Right cardiac atrium (tissue), 5 donors: ENCODE measurements at places on chromosomes 2 and 18. TPM values are rescaled to one million over a fixed set of nuclear protein-coding genes. Genes with fewer than 3 reads are reported as not detected.

TMEM178A gene
- 5.7 TPM for polyA plus RNA-seq

ATP6V1C2 gene
- polyA plus RNA-seq: 0.52 TPM

MFSD2B gene
- 0.18 TPM for polyA plus RNA-seq

COMMD1 gene
- 92.4 TPM for polyA plus RNA-seq

MALL gene
- polyA plus RNA-seq: 7.4 TPM

TSPYL6 gene
- polyA plus RNA-seq: not detected

BOLL gene
- 0.11 TPM for polyA plus RNA-seq

SERPINB2 gene
- not detected for polyA plus RNA-seq

TGFA gene
- polyA plus RNA-seq: 0.81 TPM

PARD6G gene
- 2.5 TPM for polyA plus RNA-seq

LINC00305 gene
- not detected for polyA plus RNA-seq

DTNA gene
- 131 TPM for polyA plus RNA-seq

NTSR2 gene
- 0.16 TPM for polyA plus RNA-seq

IL1RN gene
- polyA plus RNA-seq: 0.54 TPM

NEU4 gene
- 0.68 TPM for polyA plus RNA-seq

PRKAG3 gene
- 0.07 TPM for polyA plus RNA-seq

- DNase-seq: no peak
These were observed 136.6 kb downstream of the ZAP70 start for GRCh38 chr2:97849881-97850528.

- no peak for DNase-seq
These were observed 41.1 kb upstream of the ASXL3 start for GRCh38 chr18:33536904-33537303.

- no peak for DNase-seq
These were observed 5.7 kb downstream of the PTPRM start for GRCh38 chr18:7572822-7573221.

- no peak for DNase-seq
These were observed 153.5 kb upstream of the TPO start for GRCh38 chr2:1259746-1260145.

DNA sequence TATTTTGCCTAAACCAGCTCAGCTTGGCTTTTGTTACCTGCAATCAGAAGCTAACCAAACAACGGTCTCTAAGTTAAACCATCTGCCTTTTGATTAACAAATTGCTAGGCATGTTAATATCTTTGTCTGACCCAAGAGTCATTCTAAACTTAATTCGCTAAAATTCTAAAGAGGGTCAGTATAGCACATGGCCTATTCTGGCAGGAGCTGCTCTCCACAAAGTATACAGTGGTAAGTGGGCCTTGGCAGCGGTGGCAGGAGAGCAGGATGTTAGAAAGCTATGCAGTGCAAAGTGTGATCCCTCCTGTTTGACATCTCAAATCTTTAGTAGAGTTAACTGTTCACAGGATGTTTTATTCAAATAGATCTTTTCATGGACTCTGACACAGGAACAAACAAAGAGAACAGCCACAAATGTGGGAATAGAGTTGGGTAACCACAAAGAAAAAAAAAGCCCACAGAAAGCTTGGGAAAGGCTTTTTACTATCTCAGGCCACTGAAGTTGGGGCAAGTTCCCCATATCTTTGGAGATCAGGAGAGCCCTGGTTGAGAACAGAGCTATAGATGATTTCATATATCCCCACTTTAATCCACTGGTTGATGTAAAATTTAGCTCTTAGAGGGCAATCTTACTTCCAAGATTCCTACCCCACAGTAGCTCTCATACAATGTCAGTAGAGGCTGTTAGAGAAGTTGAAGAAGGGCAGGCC lies 10.6 kb downstream of the CFAP210 start:
- DNase-seq: no peak

DNA sequence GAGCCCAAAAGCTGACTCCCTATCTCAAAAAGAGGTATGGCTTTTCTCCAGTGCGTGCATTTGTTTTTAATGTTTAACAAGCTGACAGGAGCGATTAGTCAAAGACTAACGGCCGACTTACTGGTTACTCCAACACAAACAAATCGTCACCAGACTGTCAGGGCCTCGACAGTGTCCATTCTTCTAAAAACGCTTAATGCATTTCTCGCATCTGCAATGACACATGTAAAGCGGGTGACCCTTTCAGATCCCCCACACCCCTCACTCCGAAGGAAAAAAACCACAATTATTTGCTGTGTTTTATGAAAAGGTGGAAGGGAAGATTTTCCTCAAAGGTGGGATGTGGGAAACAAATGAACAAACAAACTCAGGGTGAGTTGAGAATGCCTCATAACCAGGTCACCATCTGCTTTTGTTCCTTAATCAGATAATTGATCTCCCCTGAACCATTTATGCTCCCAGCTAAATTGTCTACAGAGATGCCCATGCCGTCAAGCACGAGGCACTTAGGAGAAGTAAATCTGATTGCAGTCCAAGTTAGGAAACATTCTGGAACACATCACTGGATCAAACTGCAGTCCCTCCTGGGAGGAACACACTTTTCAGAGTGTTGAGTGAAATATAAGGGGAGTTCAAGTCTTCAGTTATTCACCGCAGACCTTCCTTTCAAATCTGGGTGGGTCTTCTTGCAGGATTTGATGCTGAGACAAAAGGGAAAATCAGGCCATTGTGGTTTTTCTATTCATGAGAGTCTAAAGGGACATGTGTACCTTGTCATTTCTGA lies 340.8 kb downstream of the CMPK2 start:
- no peak for DNase-seq

- DNase-seq: no peak
These were observed 428.2 kb upstream of the KCNH7 start for GRCh38 chr2:163266772-163267171.

- DNase-seq: no peak
These were observed 684.8 kb downstream of the SOCS6 start for GRCh38 chr18:70973626-70974025.

GRCh38 chr2:47303341-47304148 lies 99.4 kb upstream of the MSH2 start:
- no peak for DNase-seq

DNA sequence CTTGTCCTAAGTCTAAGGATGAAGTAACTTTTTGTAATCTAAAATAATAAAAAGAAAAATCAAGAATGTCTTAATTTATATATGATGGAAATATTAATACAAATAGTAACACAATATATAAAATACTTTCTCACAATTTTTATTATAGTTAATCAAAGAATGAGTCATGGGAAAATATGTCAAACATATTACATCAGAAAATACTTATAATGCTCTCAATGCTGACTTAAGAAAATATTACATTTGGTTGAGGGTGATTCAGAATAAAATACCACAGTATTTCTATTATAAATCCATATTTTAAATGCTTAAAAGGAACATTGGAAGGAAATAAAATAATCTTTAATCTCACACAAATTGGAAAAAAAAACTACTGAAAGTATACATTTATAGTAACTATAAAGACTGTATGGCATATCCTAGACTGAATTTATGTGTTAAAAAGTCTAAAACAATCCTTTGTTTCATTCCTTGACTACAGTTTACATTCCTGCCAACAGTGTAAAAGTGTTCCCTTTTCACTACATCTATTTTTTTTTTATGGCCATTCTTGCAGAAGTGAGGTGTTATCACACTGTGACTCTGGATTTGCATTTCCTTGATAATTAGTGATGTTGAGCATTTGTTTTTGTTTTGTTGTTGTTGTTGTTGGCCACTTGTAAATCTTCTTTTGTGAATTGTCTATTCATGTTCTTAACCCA lies 1573.5 kb upstream of the ACVR2A start:
- no peak for DNase-seq

GRCh38 chr2:197674591-197674990 lies 796 bp downstream of the RFTN2 start:
- DNase-seq: no peak

GRCh38 chr2:226652983-226653765 lies 146.4 kb downstream of the IRS1 start:
- DNase-seq: no peak

DNA sequence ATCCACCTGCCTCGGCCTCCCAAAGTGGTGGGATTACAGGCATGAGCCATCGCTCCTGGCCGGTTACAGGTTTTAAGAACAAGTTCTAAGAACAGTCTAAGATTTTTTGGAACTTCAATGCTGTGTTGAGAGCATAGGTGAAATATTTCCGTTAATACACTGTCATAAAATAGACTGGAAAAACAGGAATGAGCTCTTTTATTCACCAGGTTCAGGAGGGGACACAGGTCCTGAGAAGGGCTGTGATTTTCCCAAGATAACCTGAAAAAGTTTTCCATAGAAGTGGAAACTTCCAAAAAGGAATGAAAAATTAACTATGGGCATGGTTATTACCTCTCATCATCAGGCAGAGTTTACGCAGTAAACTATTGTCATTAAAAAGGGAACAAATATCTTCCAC lies 97.6 kb upstream of the TMEM178A start:
- no peak for DNase-seq

- peak; percentile 59 for DNase-seq
These were observed 56.6 kb upstream of the CYP26B1 start for GRCh38 chr2:72204156-72204785.

DNA sequence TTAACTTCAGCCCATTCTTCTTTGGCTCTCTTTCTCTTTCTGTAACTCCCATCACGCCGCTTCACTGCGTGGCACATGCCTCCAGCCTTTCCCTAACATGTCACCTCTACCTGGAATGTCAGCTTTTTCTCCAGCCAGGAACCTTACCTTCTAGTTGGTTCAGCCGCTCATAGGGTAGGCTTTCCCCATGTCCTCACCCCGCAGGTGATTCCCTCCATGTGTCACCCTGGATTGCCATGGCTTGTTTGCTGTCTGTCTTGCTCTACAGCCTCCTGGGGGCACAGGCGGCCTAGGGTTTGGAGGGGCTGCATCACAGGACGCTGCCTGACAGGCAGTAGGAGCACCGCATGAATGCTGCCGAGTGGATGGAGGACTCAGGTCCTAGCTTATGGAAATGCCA lies 39.2 kb downstream of the ARHGEF4 start:
- DNase-seq: no peak

GRCh38 chr18:39113790-39114189 lies 1548.2 kb upstream of the CELF4 start:
- DNase-seq: no peak

DNA sequence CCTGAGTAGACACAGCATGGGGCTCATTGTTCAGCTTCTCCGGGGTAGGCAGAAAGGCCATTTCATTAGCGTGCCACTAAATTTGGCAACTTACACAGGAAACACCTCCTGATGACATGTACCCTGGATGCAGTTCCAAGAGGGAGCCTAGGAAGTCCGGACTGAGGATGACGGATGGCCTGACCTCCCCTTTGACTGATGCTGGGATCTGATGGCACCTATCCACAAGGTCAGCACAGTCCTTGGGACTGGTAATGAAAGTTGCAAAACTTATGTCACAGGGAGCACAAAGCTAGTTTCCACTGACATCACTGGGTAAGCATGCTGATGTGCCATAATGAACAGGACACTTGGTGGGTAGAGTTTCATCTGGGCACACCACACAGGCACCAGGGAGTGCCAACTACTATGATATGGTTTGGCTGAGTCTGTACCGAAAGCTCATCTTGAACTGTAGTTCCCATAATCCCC lies 126.7 kb upstream of the ARL4C start:
- no peak for DNase-seq

- DNase-seq: no peak
These were observed 168.1 kb upstream of the VWC2L start for GRCh38 chr2:214242797-214243196.
